ENCODE measurements at places on chromosomes 2 and 18.
A peak's percentile ranks its signal among the peaks of the same experiment; 100 is the strongest.

GRCh38 chr2:68917034-68917718 is 35.5 kb downstream of the GKN2 start:
- no peak for DNase-seq

- DNase-seq, result no peak
These were observed 196.0 kb downstream of the DCC start for GRCh38 chr18:52536039-52536438.

GRCh38 chr2:59168766-59169165 is 927.6 kb upstream of the FANCL start:
- DNase-seq, result no peak

DNA sequence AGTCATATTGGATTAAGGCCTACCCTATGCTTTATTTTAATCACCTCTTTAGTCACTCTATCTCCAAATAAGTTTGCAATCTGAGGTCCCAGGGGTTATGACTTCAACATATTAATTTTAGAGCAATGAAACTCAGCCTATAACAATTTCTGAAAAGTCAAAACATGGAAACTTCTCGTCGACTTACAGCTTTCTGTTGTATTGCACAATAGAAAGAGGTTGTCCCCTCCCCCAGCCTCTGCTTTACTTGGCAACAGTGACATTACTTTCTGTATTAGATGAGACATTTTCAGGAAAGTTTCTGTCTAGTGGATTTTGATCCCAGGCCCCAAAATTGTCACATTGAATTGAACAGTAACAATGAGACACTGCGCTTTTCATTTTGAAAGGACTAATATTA is 326.4 kb downstream of the THSD7B start:
- DNase-seq, result no peak

DNA sequence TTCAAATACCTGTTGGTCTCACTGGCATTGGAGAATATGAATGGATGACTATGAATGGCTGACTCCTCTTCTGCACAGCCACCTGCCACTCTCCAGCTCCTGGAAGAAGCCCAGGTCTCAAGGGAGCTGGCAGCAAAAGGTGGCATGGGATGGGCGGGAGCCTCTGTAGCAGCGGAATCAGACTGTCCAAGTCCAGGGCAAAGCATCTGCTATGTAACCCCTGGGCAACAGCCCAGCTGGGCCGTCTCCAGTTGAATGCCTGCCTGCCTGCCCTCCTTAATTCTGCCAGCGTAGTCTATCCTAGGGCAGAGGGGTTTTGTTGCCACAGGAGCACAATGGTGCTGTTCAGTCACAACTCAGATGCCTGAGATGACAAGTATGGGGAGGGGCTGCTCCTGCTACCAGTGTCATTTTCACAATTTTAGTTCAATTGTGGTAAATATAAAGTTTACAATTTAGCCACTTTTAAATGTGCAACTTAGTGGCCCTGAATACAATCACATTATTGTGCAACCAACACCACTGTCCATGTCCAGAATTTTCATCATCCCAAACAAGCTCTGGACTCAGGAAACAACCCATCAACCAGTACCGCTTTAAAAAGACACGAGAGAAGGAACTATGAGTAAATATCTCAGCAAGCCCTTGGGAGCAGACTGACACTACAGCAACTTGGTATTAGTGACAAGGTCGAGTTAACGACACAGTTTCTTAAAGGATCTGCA is 115.2 kb downstream of the MYO5B start:
- peak; percentile 36 for DNase-seq

- DNase-seq, result no peak
These were observed 86.3 kb downstream of the MAIP1 start for GRCh38 chr2:200041639-200042038.

- no peak for DNase-seq
These were observed 34.4 kb upstream of the FZD7 start for GRCh38 chr2:201999279-201999678.

DNA sequence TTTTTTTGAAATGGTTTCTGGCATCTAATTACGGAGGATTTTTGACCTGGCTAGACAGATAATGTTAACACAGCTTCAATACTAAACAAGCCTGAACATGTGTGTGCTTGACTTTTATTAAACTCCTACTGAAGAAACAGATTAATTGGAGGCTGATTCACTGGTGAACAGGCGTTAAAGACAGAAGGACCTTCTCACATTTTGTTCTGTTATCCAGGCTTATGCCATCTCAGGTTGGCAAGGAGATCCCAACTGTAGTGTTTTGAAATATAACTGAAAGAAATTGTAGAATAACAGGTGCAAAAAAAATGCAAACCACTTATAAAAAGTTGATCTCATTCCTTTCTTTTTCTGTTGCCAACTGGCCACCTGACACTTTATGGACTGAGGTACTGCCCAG is 269.6 kb downstream of the ARHGAP15 start:
- peak; percentile 10 for DNase-seq

DNA sequence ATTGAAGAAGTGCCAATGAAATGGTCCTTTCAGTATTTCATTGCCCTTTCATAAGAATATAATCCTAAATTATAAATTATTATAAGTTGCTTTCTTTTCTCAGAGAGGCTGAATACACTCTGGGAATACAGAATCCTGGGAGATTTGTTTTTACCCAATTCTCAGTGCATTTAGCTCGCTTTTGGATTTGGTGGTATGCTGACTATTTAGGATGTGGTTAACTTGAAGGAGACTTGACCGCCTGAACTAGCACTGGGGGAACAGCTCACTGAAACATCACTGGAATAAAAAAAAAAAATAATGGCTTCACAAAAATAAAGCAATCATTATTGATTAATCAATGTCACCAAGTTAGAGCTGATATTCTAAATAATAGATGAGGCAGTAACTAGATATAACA is 10.2 kb downstream of the TNFAIP6 start:
- DNase-seq, result no peak

- DNase-seq, result no peak
These were observed 81.5 kb downstream of the SEMA4F start for GRCh38 chr2:74735564-74735963.

DNA sequence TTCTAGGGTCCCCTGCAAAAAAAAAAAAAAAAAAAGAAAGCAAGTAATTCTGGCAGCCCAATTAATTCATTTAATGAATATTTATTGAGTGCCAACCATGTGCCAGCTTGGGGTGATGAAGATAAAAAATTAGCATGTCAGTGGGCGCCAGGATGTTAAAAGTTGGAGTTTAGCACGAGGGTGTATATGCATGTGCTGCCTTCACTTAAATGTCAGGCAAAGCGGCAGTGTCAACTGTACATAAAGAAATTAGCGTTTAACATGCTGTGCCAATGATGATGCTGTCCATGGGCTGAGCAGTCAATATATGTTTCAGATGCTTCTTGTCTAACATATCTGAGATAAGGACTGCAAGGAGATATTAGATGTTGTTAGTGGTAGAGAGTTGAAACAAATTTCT is 49.5 kb downstream of the ASAP2 start:
- no peak for DNase-seq

- DNase-seq, result no peak
These were observed 184.2 kb downstream of the TMEM247 start for GRCh38 chr2:46663614-46664013.

DNA sequence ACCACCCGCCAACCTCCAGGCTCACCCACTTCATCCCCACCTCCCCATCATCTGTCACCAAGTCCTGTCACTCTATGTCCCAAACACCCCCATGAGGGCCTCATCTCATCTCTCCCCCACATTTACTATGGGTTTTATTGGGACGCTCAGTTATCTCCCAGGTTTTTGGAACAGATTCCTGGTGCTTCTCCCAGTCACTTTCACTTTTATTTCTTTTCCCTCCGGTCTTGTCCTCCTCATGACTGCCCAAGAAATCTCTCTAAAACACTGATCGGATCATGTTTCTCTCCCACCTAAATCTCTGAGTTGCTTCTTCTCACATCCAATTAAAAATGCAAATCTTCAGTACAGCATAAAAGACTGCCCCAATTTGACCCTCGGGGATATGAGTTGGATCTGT is 273.1 kb downstream of the PHLPP1 start:
- no peak for DNase-seq

DNA sequence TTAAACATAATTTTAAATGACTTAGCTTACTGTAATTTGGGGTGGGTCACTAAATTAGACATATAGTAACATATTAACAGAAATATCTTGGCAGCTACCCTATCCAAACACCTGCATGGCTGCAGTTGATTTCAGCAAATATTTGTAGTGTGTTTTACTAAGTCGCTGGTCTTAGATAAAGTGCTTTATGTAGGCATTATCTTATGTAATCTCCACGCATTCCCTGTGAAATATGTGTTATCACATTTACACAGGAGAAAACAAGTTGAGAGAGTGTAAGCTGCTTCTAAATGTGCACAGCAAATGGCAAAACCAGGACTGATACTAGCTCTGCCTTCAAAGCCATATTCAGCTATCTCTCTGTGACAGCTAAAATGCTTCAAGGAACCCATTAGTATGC is 72.0 kb downstream of the NYAP2 start:
- no peak for DNase-seq

- no peak for DNase-seq
These were observed 44.0 kb downstream of the CAPN13 start for GRCh38 chr2:30763151-30763660.

DNA sequence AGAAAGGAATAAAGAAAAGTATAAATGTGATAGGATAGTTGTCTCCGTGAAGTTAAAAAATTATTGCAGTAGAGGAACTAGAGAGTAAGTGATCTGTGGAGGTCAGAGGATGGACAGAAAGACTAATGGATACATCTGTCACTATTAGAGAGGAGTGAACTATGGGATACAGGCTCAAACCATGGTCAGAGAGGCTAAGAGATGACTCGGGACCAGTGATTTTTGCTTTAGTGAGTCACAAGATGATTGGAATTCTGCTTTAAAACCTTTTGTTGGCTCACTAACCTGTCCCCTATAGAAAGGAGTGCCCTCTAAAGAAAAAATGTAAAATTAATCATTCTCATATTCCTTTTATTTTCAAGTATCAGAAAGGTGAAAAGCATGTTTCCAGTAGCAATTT is 30.3 kb downstream of the ALMS1 start:
- no peak for DNase-seq

GRCh38 chr2:181106229-181106628 is 125.8 kb downstream of the UBE2E3 start:
- DNase-seq, result no peak

DNA sequence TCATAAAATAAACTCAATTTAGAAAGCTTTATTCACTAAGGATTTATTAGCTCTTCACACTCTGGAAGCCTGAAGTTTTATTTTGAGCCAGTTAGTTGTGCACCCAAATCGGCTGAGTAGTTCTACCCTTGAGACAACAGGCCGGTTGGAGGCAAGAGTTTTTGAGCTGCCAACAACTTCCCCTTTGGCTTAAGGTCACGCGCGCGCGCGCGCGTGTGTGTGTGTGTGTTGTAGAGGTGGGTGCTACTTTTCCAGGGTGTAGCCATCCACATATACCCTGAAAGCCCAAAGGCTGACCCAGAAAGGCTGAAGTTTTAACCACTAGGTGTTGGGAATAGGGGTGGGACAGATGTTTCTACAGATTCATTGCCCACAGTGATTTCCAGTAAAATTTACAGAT is 150.2 kb upstream of the LHCGR start:
- no peak for DNase-seq

GRCh38 chr2:38554973-38555595 is 47.6 kb downstream of the HNRNPLL start:
- no peak for DNase-seq

DNA sequence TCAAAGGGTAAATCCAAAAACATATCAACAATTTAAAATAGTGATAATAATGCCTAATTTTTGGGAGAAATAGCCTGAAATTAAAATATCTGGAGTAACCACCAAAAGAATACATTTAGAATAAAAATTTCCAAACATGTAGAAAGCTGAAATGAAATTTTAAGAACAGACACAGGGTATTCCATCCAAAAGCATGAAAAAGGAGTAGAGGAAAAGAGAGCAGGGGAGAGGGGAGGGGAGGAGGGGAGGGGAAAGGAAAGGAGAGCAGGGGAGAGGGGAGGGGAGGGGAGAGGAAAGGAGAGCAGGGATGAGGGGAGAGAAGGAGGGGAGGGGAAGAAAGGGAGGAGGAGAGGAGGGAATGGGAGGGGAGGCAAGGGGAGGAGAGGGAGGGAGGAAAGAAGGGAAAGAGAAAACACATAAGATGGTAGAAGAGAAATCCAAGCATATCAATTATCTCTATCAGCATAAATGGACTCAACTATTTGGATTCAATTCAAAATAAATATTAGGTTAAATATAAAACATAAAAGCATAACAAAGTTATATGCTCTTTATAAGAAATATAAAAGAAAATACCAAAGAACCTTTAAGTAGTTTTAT is 141.1 kb downstream of the ZNF385B start:
- DNase-seq, result no peak

GRCh38 chr2:62409442-62409841 is 96.6 kb downstream of the TMEM17 start:
- DNase-seq, result no peak

GRCh38 chr2:41941831-41942230 is 106.0 kb upstream of the PKDCC start:
- DNase-seq, result no peak

DNA sequence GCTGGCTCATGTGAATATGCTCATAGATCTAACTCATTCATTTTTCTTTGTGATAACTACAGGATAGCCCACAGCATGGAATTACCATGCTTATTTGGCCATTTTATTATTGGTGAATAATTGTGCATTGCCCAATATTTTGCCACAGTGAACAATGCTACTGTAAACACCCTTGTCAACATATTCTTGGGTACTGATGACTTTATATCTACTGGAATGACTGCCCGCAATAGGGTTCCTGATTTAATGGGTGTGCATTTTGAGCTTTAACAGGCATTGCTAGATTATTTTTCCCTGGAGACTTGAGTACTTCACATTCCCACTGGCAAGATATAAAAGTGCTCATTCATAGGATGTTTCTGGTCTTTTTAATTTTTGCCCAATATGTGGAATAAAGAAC is 42.7 kb upstream of the EVA1A start:
- no peak for DNase-seq

GRCh38 chr2:94997981-94998930 is 27.3 kb upstream of the MAL start:
- DNase-seq, result peak; percentile 40

- DNase-seq, result no peak
These were observed 1884.0 kb upstream of the CELF4 start for GRCh38 chr18:39449566-39449965.

GRCh38 chr2:229445019-229445418 is 173.9 kb upstream of the PID1 start:
- peak; percentile 70 for DNase-seq

DNA sequence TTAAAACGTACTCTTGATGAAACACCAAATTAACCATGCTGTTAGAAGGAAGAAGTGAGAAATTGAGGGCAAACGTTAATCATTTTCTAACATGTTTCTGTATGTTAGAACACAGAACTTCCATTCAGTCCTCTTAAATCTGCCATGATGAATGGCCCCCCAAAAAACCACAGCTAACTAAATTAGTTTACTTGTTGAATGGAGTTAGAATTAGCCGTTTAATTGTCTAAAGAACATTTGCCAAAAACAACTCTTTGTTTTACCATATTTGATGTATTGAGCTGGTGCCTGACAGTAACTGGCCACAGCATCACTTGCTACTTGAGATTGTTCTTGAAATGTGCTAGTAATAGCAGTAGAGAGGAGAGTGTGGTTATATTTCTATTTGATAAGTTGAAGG is 12.7 kb downstream of the CCNYL1 start:
- no peak for DNase-seq
